Psoas muscle (tissue), 8 donors: ENCODE measurements at places on chromosomes 12 and 14. TPM values are rescaled to one million over a fixed set of nuclear protein-coding genes. Genes with fewer than 3 reads are reported as not detected.

DNA sequence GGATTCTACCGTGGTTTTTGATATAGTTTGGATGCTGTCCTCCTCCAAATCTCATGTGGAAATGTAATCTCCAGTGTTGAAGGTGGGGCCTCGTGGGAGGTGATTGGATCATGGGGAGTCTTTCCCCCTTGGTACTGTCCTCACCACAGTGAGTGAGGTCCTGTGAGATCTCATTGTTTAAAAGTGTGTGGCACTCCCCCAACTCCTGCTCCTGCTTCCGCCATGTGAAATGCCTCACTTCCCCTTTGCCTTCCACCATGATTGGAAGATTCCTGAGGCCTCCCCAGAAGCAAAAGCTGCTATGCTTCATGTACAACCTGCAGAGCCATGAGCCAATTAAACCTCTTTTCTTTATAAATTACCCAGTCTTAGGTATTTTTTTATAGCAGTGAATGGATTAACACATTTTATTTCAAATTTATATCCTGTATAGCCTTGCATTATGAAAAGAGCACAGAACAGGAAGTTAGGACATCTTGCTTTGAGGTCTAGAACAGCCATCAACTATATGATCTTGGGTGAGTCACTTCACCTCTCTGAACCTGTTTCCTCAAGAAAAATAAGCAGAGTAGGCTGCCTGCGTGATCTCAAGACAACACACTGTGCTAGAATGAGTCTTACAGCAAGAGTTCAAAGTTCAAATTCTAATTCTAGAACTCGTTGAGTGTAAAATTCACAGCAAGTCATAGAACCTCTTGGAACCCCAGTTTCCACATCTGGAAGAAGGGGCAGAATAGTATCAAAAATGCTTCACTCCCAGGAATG is 160.9 kb upstream of the EEA1 start:
- no peak for DNase-seq
- no peak overlapping the region for H3K4me3 ChIP-seq
- no peaks in the 10 kb centered on the region for H3K36me3 ChIP-seq
- H3K27me3 ChIP-seq = no peaks in the 10 kb centered on the region
- H3K27ac ChIP-seq = no peak overlapping the region

DNA sequence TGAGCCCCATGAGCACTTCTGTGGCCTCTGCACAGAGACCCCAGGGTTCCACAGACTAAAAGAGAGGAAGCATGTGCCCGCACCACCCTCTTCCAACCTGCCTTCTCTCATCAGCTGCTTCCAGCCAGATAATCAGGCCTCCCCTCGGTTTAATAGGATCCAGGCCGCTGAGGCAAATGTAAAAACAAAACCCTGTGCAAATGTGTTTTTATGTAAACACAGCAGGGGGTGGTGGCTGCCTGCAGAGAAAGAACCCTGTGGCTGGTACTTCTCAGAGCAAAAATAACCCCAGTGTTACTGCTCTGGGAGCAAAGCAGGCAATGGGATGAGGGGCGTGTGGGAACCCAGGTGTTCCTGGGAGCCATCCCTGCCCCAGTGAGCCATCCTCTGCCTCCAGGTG is 46.2 kb downstream of the WSCD2 start:
- peaks cover 4% of the 10 kb centered on the region for H3K27me3 ChIP-seq
- H3K4me1 ChIP-seq = no peaks in the 10 kb centered on the region
- H3K4me3 ChIP-seq = no peak overlapping the region

NUDT14 gene
- 25.9 TPM for total RNA-seq

KCNH3 gene
- total RNA-seq = 0.32 TPM
